H54 (cell line): ENCODE measurements at places on chromosomes 11 and 22.

GRCh38 chr11:88511006-88511405 is 173.5 kb upstream of the CTSC start:
- DNase-seq: no peak

DNA sequence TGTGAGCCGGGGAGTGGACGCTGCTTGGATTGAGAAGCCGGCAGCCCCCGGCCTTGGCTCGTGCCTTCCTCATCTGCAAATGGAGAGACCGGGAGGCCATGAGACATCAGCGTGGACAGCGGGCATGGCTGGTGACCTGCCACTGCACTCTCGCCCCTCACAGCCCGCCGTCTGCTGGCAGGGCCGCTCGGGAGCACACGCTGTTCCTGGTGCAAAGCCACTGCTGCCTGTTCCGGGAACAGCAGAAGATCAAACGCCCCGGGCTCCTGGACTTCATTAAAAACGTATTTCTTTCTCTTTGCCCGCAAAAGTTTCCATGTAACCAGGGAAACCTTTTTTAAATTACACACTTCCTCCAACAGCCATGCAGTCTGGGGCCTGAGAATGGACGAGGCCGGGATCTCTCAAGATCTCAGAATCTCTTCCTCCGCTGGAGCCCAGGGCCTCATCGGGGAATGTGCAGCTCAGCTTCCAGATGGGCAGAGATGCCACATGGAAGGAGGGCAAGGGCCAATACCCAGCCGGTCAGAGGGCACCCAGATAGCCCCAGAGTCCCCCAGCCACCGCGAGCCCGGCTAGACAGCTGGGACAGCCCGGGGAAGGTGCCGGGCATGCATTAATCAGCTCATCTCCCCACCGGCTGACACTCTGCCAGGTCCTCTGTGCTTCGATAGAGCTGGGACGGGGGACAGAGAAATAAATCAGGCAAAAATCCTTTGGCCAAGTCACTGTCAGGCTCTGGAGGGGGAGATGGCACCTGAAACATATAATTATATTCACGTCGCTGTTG is 62.8 kb upstream of the PRR5 start:
- DNase-seq: no peak

GRCh38 chr11:63877658-63878241 is 38.8 kb downstream of the MARK2 start:
- no peak for DNase-seq

- no peak for DNase-seq
These were observed 16.2 kb downstream of the RSPH14 start for GRCh38 chr22:23125512-23126103.

GRCh38 chr22:33247758-33248157 is 189.6 kb upstream of the SYN3 start:
- DNase-seq: no peak

- DNase-seq: peak; percentile 45
These were observed 87.8 kb upstream of the VPREB1 start for GRCh38 chr22:22156716-22157347.

DNA sequence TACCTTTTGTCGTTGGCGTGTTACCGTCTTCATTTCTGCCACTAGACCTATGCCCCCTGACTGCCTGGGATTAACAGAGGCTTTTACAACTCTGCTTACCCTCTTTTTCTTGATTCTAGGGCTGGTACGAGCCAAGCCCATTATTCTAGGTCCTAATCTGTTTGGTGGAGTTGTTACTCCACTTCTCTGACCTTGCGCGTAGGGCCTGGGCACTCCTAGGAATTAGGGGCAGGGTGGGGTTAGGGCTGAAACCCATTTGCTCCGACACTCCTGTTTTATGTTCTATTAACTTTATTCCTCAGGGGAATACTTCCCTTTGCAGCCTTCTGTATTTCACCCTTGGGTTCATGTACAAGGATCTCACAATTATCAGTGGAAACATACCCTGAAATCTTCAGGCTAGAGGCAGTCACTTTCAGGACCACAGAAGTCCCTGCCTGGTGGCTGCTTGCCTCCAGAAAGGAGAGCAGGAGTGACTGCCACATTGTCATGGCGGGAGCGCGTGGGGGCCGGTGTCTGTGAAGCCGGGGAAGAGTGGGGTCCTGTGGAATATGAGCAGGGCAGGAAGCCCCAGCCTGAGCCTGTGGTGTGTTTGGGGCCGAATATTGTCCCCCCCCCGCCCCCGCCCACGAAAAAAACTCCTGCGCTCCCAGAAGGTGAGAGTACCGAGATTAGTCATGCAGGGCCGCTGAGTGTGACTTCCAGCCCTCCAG is 731 bp upstream of the SLC37A2 start:
- DNase-seq: no peak

GRCh38 chr22:37127350-37127878 is 17.9 kb upstream of the TMPRSS6 start:
- DNase-seq: no peak
